ENCODE measurements at places on chromosomes 1 and 21.

DNA sequence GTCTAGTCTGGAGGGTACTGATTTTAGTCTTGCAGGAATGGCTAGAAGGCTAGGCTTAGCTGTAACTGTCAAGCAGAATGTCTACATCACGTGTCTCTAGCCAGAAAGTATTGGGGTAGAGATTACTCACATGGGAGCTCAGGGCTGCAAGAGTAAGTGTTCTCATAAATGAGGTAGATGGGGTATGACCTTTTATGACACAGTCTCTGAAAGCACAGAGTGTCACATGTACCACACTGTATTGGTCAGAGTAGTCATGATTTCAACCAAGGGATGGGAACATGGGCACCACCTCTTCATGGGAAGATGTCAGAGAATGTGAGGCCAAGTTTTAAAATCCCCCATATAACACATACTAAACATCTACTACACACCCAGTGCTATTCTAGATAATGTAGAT is 2.9 kb downstream of the FYB2 start:
- DNase-seq, result no peak

DNA sequence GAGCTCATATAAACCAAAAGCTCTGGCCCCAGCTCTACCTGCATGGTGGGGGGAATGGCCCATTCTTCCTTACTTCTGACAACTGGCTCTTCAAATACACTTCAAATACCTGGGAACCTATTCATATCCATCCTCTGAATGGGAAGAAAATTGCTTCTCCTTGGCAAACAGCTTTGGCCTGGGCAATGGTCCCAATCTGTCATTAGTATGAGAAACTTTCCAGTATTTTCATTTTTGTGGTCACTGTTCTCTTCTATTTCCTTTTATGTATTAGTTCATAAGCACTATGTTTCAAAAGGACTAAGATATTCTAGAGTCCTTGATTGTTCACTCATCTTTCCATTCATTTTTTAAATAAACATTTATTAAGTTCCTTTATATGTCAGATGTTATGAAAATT is 5.2 kb upstream of the HSD3B2 start:
- DNase-seq, result no peak

DNA sequence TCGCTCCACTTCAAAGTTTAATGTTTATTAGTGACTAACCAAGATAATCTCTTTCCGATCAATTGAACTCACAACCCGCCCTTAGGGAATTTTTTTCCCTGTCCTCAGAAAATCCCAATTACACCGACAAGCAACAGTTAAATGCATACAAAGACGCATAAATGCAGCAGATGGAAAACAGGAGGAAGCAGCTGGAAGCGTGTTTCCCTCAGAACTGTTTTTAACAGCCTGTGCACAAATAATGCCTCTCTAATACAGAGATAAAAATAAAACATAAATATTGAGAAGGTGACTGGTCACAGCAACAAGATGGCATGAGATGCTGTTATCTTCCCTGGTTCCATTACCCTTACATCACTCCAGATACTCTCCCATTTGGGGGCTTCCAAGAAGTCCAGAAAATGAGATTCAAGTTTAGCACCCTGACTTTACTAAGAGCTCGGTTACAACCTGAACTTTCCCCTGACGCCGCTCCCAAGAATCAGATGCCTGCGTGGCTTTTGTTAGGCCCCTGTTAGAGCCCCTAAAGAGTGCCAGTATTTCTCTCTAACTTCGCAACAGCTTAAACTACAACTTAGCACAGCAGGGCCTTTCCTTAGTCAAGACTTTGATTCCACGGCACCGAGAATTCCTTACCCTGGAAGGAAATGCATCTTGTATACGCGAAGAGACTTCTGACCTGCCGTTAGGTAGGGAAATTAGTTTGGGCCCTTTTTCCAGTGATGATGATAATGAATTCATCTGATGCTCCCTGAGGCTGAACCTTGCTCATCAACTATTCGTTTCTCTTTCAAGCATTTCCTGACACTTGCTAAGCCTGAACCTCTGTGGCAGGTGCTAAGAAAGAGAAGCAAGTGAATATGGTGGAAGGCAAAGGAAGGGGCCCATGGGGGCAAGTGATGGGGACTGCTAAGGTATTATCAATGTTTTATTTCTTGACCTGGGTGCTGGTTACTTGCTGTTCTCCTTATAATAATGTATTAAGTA is 137.7 kb upstream of the SMYD2 start:
- DNase-seq, result no peak

DNA sequence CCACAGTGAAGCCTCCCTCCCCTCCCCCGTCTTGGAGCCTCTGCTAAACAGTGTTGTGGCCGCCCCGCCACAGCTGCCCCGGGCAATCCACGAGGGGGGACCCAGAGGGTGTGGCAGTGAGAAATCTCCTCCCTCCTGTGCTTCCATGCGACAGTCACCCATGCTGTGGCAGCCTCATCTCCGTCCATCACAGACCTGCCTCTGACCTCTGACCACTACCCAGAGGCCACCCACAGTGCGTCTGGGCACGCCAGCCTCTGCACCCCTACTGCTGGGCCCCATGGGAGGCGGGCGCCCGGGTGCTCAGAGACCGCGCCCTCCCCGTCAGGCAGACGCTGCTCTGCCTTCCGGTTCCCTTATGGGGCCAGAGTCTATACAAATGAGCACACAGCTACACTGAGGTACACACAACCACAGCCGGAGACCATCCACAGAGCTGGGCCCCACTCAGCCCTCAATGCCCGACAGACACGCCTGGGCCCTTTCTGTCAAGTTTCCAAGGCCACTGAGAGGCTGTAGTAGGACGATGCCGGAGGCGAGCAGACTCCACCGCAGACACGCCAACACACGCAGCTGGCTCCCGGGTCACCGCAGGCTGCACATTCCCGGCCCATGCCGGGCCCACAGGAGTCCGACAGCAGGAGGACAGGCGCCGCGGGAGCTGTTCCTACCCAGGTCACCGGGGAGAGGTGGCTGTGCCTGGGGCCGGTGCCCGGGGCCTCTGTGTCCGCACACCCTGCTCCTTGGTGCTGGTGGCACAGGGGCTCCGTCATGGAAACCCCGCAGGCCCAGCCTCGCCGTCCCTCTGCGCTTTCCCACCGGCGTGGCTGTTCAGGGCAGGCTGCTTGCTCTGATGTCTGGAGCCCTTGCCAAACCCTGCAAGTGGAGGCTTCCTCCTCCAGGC is 23.9 kb upstream of the TMEM52 start:
- DNase-seq, result no peak

GRCh38 chr1:197143276-197143675 is 3.2 kb downstream of the ASPM start:
- no peak for DNase-seq

DNA sequence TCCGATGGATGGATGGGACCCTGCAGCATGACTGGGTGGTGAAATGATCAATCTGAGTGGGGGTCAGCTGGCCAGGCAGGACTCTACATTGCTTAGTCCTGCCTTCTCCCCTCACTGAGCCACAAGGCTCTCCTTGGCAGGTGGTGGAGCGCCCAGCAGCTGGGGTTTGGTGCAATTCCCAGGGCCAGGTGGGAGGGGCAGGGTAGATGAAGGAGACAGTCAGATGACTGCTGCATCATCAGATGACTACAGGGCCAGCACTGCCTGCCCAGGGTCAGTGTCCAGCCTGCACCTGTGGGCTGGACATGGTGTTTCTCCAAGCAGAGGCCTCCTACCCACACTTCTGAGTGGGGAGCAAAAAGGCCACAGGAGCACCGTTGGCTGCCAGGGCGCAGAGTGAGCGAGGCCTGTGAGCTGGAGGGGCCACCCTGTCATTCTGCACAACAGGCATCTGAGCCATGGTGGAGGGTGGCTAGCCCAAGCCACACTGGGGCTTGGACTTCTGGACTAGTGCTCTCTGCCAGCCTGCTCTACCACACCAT is 103.9 kb upstream of the EDN2 start:
- no peak for DNase-seq

DNA sequence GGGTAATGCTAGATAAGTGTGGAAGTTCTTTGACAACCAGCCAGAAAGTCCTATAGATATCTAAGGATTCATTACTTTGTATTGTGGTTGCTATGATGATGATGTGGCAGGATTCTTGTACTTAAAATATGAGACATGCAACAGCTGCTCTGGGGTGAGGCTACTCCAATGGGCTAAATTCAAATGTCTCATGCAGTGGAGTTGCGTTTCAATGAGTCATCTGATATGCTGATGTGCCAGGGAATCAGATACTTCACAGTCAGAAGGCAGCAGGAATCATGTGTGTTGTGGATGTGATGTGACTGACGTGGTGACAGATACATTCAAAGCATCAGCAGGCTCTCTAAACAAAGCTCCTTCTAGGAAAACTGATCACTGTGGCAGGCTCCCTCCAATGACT is 66.5 kb downstream of the TSEN15 start:
- no peak for DNase-seq

GRCh38 chr1:110672001-110672752 is 2.6 kb downstream of the KCNA3 start:
- peak; percentile 96 for DNase-seq

DNA sequence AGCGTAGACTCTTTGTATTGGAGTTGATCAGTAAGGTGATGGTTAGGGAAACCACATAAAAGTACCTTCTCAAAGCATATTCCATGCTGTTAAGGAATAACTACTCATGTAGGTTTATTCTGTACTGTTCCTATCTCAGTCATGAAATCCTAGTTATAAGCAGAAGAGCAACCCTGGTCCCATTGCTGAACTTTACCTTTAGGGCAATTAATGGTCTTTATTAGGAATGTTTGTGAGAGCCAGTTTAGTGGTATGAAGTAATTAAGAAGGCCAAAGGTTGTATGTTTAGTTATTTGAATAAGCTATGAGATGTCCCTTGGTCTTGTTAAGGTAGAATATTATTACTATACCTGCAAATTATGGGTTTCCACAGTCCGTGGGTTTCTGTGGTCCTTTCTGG is 44.0 kb downstream of the ACP6 start:
- DNase-seq, result no peak

DNA sequence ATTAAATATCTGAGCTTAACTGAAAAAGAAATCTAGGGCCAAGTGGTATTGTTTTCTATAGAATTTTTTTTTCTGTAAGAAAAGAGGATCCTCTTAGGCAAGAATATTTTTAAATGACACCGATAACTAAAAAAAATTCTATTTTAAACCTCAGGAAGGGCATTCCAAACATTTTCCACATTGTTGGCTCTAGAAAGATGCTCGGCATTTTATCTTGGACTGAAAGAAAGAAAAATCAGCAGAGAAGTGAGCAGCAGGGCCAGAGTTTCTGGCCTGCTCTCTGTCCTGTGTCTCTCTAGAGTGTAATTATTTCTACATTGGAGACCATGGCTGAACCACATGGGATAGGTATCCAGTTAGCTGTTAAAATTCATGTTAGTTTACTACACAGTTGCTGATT is 192.5 kb upstream of the GREM2 start:
- DNase-seq, result no peak

DNA sequence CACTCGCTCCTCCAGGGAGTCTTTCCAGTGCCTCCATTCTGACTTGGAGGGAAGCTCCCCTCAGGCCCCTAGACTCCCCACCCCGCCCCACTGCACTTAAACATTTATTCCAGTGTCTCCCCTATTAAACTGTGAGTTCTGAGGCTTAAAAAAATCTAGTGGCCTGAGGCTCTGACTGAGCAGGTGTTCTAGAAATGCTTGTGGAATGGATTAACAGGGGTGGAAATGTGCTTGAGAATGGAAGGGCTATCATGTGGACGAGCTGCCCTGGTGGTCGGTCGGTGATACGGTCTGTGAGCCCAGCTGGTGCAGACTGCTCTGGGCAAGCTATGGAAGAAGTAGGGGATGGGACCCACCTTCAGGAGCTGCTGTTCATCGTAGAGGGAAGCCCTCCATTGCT is 130.2 kb downstream of the PEX14 start:
- no peak for DNase-seq

DNA sequence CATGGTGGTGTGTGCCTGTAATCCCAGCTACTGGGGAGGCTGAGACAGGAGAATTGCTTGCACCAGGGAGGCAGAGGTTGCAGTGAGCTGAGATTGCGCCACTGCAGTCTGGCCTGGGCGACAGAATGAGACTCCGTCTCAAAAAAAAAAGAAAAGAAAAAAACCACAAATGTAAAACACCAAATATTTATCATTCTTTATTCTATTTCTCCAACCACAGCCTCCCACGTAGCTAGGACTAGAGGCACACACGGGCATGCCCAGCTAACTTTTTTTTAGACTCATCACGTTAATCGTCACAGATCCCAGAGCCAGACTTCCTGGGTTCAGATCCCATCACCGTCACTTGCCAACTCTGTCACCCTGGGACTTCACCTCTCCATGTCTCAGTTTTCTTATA is 13.5 kb downstream of the DNAJC16 start:
- no peak for DNase-seq

DNA sequence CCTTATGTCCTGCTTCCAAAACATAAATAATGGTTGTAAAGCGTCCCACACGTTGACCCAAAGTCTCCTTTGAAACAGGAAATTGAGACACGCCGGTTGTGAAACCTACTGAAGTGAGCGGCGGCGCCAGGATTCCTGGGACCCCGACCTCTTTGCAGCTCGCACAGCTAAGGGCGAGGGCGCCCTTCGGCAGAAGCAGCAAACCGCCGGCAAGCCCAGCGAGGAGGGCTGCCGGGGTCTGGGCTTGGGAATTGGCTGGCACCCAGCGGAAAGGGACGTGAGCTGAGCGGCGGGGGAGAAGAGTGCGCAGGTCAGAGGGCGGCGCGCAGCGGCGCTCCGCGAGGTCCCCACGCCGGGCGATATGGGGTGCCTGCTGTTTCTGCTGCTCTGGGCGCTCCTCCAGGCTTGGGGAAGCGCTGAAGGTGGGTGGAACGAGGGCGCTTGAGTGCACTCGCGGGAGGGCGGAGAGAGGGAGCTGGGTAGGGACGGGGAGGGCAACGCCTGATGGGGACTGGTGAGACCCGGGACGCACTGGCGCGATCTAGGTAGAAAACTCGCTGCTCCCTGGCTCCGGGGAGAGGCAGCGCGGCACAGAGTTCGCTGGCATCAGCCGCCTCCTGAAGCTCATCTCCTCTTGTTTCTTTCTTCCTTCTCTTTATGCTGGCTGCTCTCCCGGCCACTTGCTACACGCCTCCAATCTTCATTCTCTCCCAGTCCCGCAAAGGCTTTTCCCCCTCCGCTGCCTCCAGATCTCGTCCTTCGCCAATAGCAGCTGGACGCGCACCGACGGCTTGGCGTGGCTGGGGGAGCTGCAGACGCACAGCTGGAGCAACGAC is at the start of gene CD1D:
Gene CD1D, plus strand, starts transcription at position 155 of the 836 bp plus-strand sequence. Its CDS starts 207 bp downstream, at position 362.
- DNase-seq, result no peak

- no peak for DNase-seq
These were observed 6.1 kb downstream of the NPL start for GRCh38 chr1:182795563-182796228.

DNA sequence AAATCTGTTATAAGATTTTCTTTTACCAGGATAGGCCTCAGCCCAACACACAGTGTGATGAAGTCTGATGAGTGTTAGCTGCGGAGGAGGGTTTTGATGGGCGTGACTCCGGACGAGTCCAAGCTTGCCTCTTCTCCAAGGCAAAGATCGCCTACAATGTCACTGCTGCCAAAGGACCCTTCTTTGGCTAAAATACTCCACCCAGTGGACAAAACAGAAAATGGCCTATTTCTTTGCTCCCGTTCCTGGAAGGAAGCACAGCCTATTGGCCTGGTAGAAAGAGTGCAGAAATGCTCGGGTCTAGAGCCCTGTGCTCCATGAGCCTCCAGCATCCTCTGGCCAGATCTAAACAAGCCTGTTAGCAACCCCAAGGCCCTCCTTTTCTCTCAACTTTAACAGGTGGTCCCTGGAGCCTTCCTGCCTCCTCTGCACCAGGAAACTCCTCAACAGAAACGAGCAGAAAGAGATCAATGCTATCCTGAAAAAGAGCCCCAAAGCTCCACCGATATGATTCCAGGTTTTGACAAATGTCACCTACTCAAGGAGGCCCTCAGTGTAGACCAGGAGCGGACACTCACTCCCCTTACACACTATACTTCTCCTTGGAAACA is 3.4 kb upstream of the CASQ2 start:
- peak; percentile 89 for DNase-seq

All from cerebellar cortex (tissue), 1 donor.